Stomach (tissue), 19 donors: ENCODE measurements at places on chromosomes 4 and X. TPM values are rescaled to one million over a fixed set of nuclear protein-coding genes. Genes with fewer than 3 reads are reported as not detected.

Gene DCAF12L1
- total RNA-seq: not detected

Gene ZNF732
- total RNA-seq: not detected

Gene ARHGAP24
- 55.4 TPM for total RNA-seq

Gene GLRA2
- not detected for total RNA-seq

Gene RS1
- total RNA-seq: not detected

DNA sequence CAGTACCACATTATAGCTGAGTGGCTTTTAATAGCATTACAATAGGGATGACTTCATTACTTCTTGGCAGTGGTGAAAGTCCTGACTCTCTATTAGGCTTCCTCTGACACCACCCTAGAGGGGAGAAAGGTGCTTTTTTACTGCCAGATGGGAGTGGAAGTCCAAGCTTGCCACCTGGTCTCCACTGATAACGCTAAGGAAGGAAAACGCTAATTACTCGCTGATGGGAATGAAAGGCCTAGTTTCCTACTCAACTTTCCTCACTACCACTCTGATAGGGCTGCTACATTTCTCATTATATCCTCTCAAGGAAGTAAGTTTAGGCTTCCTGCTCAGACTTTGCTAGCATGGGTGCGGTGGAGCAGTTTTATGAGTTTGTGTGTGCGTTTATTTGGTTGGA lies 62.3 kb upstream of the PAGE3 start:
- no peaks in the 10 kb centered on the region for H3K4me1 ChIP-seq
- no peaks in the 10 kb centered on the region for H3K27me3 ChIP-seq
- DNase-seq: no peak
- H3K36me3 ChIP-seq: no peaks in the 10 kb centered on the region

Gene MAGEC2
- total RNA-seq: not detected

DNA sequence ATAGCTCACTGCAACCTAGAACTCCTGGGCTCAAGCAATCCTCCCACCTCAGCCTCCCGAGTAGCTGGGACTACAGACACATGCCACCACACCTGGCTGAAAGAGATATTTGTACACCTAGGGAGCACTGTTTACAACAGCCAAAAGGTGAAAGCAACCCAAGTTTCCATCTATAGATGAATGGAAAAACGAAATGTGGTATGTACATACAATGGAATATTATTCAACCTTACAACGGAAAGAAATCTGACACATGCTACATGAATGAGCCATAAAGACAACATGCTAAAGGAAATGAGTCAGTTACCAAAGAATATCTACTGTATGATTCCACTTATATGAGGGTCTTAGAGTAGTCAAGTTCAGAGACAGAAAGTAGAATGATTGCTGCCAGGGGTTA lies 52.2 kb downstream of the ABCG2 start:
- H3K36me3 ChIP-seq: no peaks in the 10 kb centered on the region
- no peaks in the 10 kb centered on the region for H3K27me3 ChIP-seq
- H3K27ac ChIP-seq: no peak overlapping the region
- DNase-seq: no peak
- H3K4me1 ChIP-seq: peaks cover 9% of the 10 kb centered on the region

Gene PHKA1
- 11.2 TPM for total RNA-seq
